ENCODE measurements at places on chromosomes 5 and 9.

- DNase-seq, result no peak
Observed at GRCh38 chr5:42840842-42841567, 29.3 kb upstream of the SELENOP start.

- DNase-seq, result no peak
Observed at GRCh38 chr9:9817176-9817575, 795.6 kb downstream of the PTPRD start.

DNA sequence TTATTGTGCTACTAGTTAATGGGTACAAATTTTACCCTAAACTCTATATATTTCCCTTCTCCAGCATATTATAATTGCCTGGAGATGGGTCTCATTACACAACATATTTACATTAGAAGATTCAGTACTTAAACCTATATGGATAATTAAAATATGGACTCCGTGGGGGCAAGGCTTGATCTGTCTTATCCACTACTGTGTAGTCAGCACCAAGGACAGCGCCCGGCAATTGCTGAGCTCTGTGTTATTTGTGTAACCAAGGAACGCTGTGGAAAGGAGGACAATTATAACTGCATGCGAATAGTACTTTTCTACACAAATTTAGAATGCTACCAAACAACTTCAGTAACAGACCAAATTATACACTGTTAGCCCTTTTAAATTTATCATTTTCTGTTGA lies 77.7 kb downstream of the DNAH5 start:
- no peak for DNase-seq

- DNase-seq, result no peak
Observed at GRCh38 chr9:69198521-69199220, 24.6 kb downstream of the TJP2 start.

DNA sequence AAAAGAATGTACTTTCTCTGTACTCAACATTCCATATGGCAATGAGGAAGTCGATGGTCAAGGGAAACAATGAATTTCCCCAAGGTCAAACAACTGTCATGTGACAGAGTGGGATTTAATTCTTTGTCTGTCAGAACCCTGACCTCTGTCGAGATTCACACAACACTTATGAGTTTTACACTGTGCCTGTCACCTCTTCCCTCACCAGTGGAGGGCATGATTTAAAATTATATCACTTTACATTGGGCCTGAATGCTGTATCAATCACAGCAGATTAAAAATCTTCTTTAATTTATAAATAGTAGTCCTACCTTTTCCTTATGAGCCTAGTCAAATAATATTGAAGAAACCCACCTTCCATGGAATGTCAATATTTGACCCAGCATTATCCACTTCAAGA lies 276.7 kb downstream of the CDH10 start:
- no peak for DNase-seq

GRCh38 chr5:170159101-170159698 lies 53.5 kb downstream of the FOXI1 start:
- DNase-seq, result no peak

- DNase-seq, result no peak
Observed at GRCh38 chr5:93990504-93991070, 249.2 kb upstream of the POU5F2 start.

DNA sequence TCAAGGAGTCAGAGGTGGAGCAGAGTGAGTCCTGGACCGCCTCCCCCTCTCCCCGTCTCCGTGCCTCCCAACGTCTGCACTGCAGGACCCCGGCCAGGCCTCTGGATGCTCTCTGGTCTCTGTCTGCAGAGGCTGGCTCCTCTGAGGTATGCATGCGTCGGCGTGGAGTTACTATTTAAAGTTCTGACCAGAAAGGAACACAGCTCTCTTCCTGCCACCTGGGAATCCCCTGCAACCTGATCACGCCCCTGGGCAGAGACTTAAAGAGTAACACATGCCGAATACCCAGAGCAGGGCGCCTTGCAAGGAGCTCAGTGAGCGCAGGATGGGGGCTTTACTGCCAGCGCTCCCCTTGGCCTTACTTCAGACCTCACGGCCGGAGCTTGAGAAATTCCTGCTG lies 16.0 kb downstream of the ANXA6 start:
- peak; percentile 45 for DNase-seq

GRCh38 chr9:94161673-94162072 lies 77.4 kb downstream of the PTPDC1 start:
- no peak for DNase-seq

GRCh38 chr5:160685695-160686094 lies 166.3 kb downstream of the ATP10B start:
- DNase-seq, result no peak

- no peak for DNase-seq
Observed at GRCh38 chr9:124455820-124456219, 5.6 kb downstream of the ADGRD2 start.

DNA sequence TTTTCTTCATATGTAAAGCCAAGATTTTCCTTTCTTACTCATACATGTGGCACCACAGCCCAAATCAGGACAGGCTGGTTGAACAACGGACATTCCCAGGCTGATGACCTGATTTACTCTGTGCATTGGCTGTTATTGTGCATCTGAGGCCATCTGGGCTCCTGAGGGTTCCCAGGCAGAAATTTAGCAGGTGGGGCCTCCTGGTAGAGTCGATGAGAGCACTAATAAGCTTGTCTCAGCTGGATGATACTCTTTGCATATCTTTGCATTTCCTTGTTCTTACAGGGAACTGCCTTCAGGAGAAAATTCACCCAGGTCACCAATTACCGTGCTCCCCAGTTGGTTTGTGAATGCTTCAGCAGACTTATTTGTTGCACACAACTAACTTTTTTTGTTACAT lies 605.1 kb downstream of the ELAVL2 start:
- DNase-seq, result no peak

GRCh38 chr9:127809002-127809539 lies 6.4 kb downstream of the FPGS start:
- DNase-seq, result no peak

DNA sequence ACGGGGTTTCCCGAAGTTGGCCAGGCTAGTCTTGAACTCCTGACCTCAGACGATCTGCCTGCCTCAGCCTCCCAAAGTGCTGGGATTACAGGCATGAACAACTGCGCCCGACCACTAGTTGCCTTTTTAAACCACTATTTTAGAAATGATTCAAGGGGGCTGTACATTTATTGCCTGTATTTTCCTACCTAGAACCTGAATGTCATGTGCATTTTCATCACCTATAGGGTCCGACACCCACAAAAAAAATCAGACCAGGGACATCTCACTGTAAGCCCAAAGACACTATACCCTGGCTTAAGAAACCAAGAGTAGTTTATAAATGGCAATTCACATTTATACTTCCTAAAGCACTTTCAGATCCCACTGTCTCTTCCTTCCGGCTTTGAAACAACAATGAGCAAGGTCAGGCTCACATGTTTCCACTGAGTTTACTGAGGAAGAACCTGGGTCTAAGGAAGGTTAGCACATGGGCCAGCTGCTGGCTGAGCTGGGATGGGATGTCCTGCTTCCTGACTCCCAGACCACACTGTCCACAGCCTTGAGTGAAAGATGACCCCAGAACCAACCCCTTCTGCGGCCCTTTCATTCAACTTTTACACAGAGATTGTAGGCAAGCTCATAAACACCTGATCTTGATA lies 87.3 kb downstream of the SERINC5 start:
- DNase-seq, result no peak

- DNase-seq, result no peak
Observed at GRCh38 chr5:33513462-33514185, 72.9 kb downstream of the TARS1 start.

DNA sequence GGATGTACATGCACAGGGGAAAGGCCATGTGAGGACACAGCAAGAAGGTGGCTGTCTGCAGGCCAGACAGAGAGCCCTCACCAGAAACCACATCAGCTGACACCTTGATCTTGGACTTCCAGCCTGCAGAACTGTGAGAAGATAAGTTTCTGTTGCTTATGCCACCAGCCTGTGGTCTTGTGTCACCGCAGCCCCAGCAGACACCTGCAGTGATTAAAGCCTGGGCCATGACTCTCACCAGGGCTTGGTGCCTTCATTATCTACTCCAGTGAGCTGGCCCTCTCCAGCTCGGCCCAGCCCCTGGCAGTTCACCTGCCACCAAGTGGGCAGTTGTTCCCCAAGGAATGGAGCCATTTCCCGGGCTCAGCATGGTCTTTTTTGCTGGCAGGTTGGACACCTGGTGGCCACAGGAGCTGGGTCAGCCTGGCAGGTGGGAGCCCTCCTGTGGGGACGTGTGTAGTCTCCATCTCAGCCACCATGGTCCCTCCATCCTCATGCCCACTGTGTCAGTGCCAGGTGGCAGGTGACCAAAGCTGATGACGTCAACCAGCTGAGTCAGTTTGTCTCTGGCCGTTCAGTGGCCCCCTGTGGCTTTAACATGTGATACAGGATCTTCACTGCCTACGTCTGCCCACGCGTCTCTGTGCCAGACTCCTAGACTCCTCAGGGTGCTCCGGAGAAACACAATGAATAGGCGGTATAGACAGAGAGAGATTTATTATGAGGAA lies 99.9 kb upstream of the PPP1R26 start:
- no peak for DNase-seq

GRCh38 chr9:3647652-3648051 lies 121.9 kb upstream of the RFX3 start:
- DNase-seq, result no peak

- no peak for DNase-seq
Observed at GRCh38 chr5:114504560-114504959, 142.7 kb downstream of the KCNN2 start.

DNA sequence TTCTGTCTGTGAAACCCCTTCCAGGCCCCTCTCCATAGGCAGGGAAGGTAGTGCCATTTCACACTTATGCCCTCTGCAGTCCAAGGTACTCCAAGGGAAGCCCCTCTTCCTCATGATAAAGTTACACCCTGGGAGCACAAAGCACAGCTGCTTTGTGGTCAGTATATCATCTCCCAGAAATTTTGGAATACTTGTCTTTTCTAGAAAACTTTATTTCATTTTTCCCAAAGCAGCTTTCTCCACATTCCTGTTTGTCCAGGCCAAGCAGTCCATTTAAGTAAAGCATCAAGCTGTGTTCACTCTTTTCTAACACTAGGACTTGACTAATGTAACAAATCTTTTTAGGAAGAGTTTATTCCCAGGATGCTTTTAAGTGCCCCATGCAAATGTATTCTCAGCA lies 371.8 kb upstream of the RGMB start:
- DNase-seq, result no peak

DNA sequence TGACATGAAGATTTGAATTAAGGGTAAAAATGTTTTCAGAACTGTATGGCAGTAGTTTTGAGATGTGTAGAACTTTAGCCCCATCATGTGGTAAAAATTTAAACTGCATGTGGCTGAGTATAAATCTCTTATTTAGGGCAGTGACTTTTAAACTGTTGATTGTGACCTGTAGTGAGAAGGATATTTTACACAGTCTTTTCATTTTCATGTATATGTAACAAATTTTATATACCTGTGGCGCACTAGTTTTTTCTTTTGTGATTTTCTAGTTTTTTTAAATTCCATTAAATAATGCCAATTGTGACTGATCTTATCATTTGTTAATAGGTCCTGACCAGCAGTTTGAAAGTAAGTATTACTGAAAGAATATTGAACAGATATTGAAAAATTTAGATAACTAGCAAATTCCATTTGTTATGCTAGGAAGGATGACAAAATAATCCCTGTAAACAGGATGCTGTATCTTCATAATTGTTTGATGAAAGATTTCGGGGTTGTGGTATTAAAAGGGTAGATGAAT lies 47.2 kb downstream of the GPBP1 start:
- no peak for DNase-seq

GRCh38 chr5:171571663-171572062 lies 152.2 kb downstream of the FGF18 start:
- no peak for DNase-seq

GRCh38 chr9:89377411-89377810 lies 59.1 kb downstream of the SECISBP2 start:
- no peak for DNase-seq

GRCh38 chr9:128136816-128137793 lies 9.6 kb upstream of the PTGES2 start:
- DNase-seq, result no peak
